ENCODE measurements at places on chromosomes 7 and 10.
A peak's percentile ranks its signal among the peaks of the same experiment; 100 is the strongest.

DNA sequence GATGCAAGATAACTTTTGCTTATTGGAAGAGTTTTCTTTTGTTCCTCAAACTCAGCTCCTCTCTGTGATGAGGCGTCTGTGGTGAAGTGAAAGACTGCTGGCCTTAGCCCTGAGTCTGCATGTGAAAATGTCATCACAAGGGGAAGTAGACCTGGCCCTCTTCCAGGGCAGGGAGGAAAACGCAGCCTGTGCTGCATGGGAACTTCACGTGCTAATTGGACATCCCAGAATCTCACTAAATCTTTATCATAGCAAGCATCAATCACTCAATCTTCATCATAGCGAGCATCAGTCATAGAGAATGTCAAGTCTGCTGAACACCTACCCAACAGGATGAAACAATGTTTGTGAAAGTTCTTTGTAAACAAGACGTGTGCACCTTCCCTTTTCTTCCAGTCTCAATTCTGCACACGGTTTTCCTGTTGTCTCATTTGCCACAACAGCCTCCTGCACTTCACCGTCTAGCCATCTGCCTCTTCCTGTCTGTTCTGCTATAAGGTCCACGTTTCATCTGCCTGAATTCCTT is 314.6 kb downstream of the FRMD4A start:
- DNase-seq: no peak

DNA sequence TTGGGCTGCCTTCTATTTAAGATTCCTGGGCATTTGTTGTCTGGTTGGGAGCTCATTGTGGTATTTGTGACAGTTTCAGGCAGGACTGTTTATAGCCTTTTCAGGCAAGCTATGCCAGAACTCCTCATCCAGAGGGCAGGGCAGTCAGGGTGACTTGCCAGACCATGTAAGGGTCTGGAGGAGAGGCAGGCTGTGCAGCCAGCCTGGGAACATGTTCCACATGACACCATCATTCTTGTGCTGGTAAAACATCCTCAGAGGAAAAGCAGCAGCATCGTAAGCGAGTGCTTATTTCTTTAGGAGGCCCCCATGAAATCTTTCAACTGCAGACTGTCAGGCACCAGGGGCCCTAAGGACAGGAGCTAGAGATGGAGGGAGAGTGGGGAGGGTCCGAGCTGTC is 44.0 kb upstream of the SORBS1 start:
- no peak for DNase-seq

DNA sequence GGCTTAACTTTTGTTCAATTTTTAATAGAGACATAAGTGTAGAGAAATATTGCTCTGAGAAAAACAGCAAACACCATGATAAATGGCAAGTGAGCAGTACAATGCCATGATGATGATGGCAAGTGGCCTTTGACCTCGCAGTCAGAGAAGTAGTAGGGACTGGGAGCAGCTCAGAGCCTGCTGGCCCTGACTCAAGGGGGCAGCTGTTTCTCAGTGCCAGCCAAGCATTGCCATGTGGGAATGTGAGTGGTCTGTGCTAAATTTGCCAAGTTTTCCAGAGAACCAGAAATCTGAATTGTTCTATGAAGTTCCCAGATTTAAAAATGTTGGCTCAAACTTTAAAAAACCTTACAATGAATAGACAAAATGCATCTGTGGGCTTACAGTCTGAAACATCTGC is 187.9 kb downstream of the BICC1 start:
- DNase-seq: no peak

DNA sequence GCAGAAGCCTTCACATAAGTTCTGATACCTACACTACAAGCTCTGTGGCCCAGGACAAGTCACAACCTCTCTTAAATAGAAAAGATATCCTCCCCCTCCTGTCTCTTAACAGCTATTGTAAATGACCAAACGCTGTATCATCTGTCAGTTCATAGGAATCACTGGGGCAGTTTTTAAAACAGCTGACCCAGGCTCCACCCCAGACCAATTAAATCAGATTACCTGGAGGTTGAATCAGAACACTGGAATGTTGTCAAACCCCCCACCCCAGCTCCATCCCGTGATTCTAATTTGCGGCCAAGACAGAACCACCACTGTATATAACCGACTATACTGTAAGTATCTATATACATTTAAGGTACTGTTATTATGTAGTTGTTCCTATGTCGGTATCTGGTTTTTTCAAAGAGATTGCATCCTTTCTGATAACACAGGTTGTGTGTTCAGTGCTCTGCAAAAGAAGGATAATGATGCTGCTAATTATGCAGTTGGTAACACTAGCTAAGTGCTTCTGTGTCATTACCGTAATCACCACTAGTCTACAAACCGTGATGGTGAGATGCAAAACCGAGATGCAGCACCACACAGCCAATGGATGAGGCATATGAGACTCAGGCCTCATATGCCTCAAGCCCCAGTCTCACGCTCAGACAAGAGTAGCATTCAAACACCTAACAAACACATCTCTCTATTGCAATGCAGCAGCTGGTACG is 47.4 kb downstream of the TNS3 start:
- peak; percentile 91 for DNase-seq

GRCh38 chr10:11236234-11236633 is 218.6 kb downstream of the CELF2 start:
- no peak for DNase-seq

GRCh38 chr7:29306319-29306991 is 111.9 kb downstream of the CHN2 start:
- no peak for DNase-seq

- no peak for DNase-seq
Measured at GRCh38 chr10:79292026-79292766, 55.1 kb upstream of the PPIF start.

DNA sequence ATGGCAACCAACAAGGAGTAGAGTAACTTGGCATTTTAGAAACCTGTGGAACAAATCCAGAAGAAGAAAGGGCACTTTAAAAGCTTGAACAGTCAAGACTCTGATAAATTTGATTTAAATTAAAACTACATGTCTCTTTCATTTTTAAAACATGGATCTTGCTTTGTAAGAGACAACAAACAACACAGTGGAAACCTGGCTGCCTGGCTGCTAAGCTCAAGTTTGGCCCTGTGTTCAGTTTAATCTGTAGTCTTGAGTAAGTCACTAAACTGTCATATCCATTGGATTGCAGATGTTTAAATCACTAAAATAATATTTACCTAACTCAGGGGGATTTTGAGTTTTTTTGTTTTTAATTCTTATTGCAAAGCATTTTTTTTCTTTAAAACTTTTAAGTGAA is 374.9 kb upstream of the SEMA3D start:
- no peak for DNase-seq

- no peak for DNase-seq
Measured at GRCh38 chr7:133761443-133761842, 365.7 kb upstream of the LRGUK start.

DNA sequence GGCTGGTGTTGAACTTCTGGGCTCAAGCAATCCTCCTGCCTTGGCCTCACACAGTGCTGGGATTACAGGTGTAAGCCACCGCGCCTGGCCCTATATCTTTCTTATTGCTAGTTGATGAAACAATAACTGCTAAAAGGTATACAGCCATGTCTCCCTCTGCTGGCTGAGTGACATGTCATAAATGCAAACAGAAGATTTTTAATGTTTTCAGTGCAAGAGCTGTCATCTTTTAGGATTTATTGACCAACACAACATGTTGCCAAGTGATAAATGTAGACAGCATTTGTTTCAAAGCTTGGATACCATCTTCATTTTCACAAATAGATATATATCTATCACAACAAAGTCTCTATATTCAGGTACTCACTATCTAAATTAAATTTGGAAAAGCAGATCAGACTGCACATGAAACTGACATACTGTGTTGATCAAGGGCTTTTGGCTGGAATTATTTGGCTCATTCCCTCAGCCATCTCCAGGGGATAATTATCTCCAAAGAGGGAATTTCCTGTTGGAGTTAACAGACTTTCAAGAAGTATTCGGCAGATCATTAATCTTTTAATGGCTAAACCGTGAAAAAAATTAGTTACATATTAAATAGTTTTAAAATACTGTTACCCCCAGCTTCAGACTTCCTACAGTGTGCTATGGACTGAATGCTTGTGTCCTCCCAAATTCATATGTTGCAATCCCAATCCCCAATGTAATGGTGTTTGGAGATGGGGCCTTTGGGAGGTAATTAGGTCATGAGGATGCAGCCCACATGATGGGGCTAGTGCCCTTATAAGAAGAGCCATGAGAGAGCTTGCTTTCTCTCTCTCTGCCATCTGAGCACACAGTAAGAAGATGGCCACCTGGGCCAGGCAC is 41.3 kb upstream of the SRPK2 start:
- DNase-seq: no peak

Measured in foreskin keratinocyte (primary cell).